ENCODE measurements at places on chromosomes 5 and 9. TPM values are rescaled to one million over a fixed set of nuclear protein-coding genes. Genes with fewer than 3 reads are reported as not detected.
A peak's percentile ranks its signal among the peaks of the same experiment; 100 is the strongest.

SAPCD2 gene
- total RNA-seq: 1.2 TPM

OR13C3 gene
- not detected for total RNA-seq

NSA2 gene
- 86.2 TPM for total RNA-seq

CTXN3 gene
- total RNA-seq: not detected

TRPM3 gene
- not detected for total RNA-seq

GABRG2 gene
- total RNA-seq: not detected

ZBED3 gene
- 0.59 TPM for total RNA-seq

SLC6A19 gene
- total RNA-seq: not detected

SLC35D2 gene
- total RNA-seq: 36.0 TPM

GRCh38 chr5:64838376-64838775, 69.6 kb downstream of the CWC27 start:
- DNase-seq: no peak

DNA sequence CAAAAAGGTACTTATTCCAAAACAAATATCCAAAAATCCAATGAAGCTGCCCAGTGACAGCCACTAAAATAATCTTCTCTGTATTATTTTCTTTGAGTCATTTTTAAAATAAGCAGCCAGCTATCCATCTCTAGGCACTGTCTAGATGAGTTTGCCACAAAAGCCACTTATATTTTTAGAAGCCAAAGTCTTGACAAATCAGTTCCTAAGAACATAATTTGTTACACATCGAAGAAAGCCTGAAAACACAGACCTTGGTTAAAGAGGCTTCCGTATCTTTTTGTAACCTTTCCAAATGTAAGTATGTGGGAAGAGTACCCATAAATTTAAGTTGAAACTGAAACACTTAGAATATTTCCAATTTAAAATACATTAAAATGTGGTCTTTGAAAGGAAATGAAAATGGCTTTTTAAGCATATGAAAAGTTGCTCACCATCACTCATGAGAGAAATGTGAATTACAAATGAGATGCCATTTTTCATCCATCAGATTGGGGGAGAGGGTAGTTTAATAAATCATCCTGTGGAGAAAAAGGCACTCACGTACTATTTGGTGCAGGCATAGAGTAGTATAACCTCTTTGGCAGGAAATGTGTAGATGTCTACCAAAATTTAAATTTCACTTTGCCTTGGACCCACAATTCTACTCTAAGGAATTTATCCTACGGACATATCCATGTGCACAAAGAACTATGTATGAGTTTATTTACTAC, 180.4 kb downstream of the MLLT3 start:
- DNase-seq: no peak

DNA sequence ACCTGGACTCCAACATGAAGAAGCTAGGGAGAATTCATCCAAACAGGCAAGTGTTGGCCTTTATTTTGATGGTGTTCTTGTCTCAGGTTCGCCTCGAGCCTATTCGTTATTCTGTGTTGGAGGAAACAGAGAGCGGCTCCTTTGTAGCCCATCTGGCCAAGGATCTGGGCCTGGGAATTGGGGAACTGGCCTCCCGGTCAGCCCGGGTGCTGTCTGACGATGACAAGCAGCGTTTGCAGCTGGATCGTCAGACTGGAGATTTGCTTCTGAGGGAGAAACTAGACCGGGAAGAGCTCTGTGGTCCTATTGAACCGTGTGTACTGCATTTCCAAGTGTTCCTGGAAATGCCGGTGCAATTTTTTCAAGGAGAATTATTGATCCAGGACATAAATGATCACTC, 367 bp downstream of the PCDHB4 start:
- no peak for DNase-seq

DNA sequence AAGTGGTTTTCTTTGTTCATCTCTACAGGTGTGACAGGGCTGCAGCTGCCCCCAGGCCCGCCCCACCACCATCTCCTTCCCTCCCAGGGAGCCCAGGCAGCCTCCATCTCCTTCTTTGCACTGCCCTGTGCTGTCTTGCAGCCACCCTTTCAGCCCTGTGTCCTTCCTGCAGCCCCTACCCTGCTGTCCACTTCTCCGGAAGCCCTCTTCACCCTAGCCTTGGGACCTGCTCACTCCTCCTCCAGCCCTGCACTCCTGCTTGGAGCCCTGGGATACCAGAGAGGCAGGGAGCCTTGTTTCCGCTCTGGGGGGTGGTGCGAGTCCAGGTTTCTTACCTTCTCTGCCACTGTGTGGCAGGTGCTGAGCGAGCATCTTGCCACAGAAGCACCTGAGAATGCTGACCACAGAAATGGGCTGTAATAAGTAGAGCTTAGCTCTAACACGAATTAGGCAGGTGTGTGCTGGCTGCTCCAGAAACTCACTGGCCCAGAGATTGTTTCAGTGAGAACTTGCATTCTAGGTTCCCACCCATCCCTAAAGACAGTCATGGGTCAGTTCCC, 51.3 kb upstream of the GADD45G start:
- DNase-seq: no peak

GRCh38 chr5:154078272-154078671, 39.5 kb downstream of the MFAP3 start:
- DNase-seq: no peak

- DNase-seq: no peak
Observed at GRCh38 chr5:62139741-62140140, 166.3 kb upstream of the KIF2A start.

- peak; percentile 39 for DNase-seq
Observed at GRCh38 chr5:119453040-119453373, 710 bp downstream of the HSD17B4 start.

- no peak for DNase-seq
Observed at GRCh38 chr5:170785416-170785815, 1.9 kb downstream of the GABRP start.

GRCh38 chr5:173643964-173644363, 27.5 kb upstream of the BOD1 start:
- DNase-seq: no peak

GRCh38 chr9:4581861-4582565, 80.1 kb upstream of the PLPP6 start:
- no peak for DNase-seq
